Esophagus muscularis mucosa (tissue), 4 donors: ENCODE measurements at places on chromosomes 12 and 14. TPM values are rescaled to one million over a fixed set of nuclear protein-coding genes. Genes with fewer than 3 reads are reported as not detected.

The B4GALNT3 gene
- under 0.01 TPM for total RNA-seq

The OVCH1 gene
- total RNA-seq, result 0.78 TPM

The CLEC2A gene
- total RNA-seq, result not detected

The ERBB3 gene
- total RNA-seq, result 13.9 TPM
